ENCODE measurements at places on chromosomes 2 and 18. TPM values are rescaled to one million over a fixed set of nuclear protein-coding genes. Genes with fewer than 3 reads are reported as not detected.

The GFPT1 gene
- total RNA-seq = 26.2 TPM

The CAVIN2 gene
- 13.1 TPM for total RNA-seq

The MDH1B gene
- 1.2 TPM for total RNA-seq

The UGT1A5 gene
- not detected for total RNA-seq

The ST8SIA5 gene
- total RNA-seq = not detected

The SCG2 gene
- 1.4 TPM for total RNA-seq

The RAB6D gene
- not detected for total RNA-seq

The CASP8 gene
- total RNA-seq = 40.4 TPM

The SKOR2 gene
- not detected for total RNA-seq

The KCNS3 gene
- 1.1 TPM for total RNA-seq

The SLC5A7 gene
- total RNA-seq = not detected

The ERMN gene
- not detected for total RNA-seq

The PDCD1 gene
- not detected for total RNA-seq

The ARHGEF4 gene
- 6.4 TPM for total RNA-seq

The CNDP1 gene
- total RNA-seq = not detected

Measured in A549 treated with RU486 at 1 μM for 4 hours (cell line).